ENCODE measurements at places on chromosomes 1 and 21.

- DNase-seq = no peak
Observed at GRCh38 chr1:162498496-162498810, 835 bp downstream of the UHMK1 start.

- no peak for DNase-seq
Observed at GRCh38 chr21:43006874-43007208, 32.5 kb downstream of the PKNOX1 start.

DNA sequence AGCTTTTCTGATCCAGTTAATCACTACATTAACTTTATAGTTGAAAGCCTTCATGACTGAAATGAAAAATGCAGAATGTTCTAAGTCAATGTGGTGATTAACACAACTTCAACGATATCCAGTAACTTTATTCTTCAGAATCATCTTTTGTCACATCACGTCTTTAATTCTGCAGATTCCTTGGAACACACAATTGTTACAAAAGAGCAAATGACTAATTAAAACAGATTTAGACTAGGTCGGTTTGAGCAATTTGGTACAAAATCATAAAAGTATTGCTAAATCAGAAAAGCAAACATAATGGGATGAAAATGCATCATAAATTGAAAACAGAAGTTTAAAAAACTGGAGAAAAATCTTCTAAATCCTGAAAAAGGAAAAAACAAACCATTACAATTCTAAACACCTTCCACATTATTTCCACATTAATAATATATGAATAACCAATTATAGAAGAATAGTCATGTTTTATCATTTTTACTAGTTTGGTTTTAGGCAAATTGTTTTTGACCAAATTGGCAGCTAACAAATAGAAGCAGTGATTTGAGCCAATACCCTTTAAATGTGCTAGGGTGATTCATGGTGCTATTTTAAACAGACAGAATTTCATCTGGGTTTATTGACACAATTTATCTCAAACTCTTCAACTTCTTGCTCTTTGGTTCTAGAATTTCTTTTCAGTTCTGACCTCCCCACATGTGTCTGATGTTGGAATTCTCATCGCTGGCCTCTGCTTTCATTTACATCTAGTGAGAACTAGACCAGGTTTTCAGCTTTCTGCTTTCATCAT is 468.1 kb upstream of the PTBP2 start:
- DNase-seq = no peak

GRCh38 chr1:87937831-87938395 is 609.2 kb downstream of the LMO4 start:
- no peak for DNase-seq

DNA sequence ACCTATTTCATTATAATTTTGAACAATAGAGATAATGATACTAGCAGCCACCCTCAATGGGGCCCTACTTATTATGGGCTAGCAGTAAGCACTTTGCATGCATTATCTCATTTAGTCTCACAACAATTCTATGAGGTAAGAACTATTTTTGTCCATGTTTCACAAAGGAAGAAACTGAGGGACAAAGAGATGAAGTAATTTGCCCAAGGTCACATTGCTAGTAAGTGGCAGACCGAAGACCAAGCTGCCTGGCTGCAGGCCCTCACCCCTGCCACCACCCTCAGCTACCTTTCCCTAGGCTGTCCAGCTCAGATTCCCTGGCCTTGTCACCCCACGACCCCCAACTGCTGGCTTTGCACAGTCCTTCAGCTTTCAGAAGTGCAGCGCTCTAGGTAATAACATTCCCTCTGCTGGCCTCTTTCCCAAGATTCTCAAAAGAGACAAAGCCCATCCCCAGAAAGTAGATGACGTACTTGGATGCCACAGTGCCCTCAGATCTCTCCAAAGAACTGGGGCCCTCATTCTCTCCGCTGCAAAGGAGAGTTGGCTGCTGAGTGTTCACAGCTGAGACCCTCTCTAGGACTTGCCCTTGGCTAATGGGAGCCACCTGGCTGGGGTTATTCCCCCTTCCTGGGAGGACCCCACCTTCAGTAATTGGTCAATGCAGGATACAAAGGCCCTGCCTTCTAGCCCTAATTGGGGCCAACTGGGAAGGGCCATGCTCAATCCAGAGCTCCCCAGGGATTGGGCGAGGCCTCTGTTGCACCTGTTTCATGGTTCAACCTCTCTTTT is 39.5 kb downstream of the IRF2BP2 start:
- no peak for DNase-seq

DNA sequence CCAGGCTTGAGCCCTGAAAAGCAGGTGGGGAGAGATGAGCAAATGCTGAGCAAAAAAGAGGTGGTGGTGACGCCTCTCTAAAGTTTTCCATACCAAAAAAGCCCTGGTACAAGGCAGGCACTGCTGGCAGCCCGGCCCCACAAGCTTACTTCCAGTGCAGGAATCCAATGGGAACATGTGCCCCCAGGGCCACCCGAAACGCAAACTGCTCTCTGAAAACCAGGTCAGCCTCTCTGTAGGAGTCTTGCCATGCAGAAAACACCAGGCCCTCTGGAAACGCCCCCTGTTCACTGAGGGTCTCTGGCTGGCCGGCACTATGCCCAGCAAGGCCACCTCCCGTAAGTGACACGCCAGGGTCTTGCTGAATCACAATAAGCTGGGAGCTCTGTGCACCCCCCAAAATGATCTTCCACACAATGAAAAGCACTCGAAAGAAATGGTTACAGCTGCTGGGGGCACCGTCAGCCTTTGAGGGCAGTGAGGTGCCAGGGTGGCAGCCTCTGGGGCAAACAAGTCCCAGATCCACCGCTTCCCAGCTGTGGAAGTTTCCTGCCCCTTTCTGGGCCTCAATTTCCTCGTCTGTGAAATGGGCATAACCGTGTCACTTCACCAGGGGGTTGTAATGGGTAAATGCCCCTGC is 170.5 kb downstream of the TOMM20 start:
- DNase-seq = no peak

GRCh38 chr1:214514032-214514818 is 37.2 kb downstream of the PTPN14 start:
- no peak for DNase-seq

DNA sequence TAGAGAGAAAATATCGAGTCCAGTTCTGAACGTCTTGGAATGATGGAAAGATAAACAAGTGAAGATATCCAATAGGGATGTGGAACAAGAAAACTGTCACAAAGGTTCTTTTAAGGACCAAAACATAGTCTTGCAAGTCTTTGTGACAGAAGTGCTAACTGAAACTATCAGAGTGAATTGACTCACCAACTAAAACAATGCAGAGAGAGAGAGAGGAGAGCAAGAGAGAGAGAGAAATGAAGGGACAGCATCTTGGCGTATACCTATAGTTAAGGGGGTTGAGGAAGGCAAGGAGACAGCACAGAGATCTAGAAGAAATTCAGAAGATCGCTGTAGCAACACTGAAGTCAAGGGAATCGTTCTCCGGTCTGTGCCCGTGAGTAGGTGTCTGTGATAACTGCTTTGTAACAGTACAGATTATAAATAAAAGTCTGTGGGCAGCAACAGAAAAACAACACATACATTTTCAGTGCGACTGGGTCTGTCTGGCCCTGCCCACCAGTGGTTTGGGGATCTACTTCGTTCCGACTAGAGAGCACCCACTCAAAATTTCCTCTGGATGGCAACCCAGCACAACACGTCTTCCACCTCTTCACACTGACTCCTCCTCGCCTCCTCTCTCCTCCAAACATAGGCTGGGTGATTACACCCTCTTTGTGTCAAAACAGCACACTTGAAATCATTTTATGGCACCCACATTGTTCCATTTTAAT is 4.8 kb upstream of the COA6 start:
- peak; percentile 21 for DNase-seq

GRCh38 chr1:103171041-103171590 is 62.8 kb upstream of the COL11A1 start:
- DNase-seq = no peak

DNA sequence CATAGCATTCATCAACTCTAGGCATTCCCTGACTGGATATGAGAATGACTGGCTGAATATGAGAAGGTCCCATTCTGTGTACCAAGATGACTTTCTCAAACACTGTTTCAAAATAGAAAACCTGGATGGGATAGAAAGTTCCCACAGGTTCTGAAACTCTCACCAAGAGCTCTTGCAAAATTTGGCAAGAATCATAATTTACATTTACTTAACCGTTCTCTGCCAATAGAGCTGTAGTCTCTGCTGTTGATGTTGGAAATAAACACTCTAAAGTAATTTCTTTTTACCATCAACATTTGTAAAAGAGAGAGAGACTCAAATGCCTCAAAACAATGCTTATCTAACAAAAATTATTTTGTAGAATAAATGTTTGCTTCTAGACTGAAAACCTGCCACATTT is 221.1 kb downstream of the LMO4 start:
- no peak for DNase-seq

GRCh38 chr21:37865156-37865555 is 51.1 kb downstream of the KCNJ6 start:
- no peak for DNase-seq

DNA sequence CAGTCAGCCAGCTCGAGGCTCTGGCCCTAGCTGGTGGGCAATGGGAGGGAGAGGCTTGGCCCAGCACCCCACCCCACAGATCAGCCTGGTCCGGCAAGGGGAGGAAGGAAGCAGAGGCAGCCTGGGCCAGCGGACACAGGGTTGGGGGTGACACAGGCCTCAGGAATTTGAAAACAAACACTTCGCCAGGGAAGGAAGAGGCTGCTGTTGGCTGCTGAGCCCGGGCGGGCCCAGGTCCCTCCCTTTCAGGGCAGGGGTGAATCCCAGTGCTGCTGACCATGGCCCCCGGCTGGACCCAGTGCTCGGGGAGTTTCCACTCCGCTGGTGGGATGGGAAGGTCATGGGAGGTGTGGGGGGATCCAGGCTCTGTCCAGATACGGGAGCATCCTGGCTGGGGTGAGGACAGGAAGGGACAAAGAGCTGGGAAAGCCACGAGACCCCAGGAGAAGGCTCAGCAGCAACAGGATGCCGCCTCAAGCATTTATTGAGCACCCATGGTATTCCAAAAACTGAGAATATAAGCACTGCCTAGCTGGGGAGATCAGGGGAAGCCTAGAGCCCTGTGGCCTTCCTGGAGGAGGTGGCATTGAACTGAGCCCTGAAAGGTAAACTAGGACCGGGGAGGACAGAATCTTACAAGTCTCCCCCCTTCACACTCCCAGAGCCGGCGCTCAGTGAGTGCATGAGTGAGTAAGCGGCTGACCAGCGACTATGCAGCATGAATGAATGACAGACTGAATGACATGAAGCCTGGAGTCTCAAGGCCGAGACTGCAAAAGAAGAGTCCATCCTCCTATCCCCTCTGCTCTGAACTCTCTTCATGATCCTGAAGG is 26.2 kb upstream of the EPHA2 start:
- no peak for DNase-seq

GRCh38 chr1:236861560-236862218 is 66.6 kb downstream of the MTR start:
- no peak for DNase-seq

- DNase-seq = no peak
Observed at GRCh38 chr21:41578716-41579115, 70.8 kb upstream of the TMPRSS2 start.

DNA sequence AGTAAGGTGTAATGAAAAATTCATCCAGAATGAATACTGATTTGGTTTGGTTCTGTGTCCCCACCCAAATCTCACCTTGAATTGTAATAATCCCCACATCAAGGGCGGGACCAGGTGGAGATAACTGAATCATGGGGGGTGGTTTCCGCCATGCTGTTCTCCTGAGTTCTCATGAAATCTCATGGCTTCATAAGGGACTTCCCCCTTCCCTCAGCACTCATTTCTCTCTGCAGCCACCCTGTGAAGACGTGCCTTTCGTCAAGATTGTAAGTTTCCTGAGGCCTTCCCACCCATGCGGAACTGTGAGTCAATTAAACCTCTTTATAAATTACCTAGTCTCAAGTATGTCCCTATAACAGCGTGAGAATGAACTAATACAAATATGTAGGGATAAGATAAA is 5.5 kb upstream of the SYNJ1 start:
- DNase-seq = peak; percentile 41

GRCh38 chr1:207744000-207744534 is 7.8 kb upstream of the CD46 start:
- DNase-seq = no peak

DNA sequence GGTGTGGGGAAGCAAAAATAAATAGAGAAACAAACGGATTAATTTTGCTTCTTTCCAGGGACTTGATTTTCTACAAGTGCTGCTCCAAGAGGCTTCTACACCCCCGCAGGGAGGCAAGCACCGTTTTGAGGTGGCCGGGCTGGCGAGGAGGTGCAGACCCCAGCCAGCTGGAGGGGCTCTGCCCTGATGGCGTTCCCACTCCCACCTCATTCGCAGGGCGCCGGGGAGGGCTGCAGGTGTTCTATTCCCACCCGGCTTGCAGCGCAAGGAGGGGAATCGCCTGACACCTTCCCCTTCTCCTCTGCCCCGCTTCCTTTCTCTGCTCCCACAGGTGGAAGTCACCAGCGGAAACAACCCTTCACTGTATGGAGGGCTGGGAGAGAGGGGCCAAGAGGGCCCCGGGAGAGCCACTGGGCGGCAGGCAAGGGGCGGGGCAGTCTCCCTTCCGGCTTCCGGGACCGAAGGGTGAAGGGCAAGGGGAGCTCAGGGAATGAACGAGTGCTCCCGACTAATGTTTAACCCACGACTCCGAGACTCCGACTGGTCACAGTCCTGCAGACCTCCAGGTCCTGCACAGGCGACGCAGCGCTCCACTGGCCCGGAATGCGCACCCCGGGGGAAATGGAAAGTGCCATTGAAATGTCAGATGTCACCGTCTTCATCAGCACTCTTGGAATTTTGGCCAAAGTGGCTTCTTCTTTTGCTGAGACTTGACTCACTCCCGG is 29.1 kb downstream of the TEX35 start:
- DNase-seq = peak; percentile 43

- no peak for DNase-seq
Observed at GRCh38 chr1:116945421-116945820, 35.7 kb downstream of the PTGFRN start.

GRCh38 chr1:26889551-26890466 is at the start of gene GPN2:
Gene GPN2, minus strand, starts transcription at chr1:26890283. Its CDS starts 187 bp downstream, at chr1:26890096.
- DNase-seq = peak; percentile 79

GRCh38 chr1:52158218-52158617 is 16.3 kb downstream of the ZFYVE9 start:
- no peak for DNase-seq

DNA sequence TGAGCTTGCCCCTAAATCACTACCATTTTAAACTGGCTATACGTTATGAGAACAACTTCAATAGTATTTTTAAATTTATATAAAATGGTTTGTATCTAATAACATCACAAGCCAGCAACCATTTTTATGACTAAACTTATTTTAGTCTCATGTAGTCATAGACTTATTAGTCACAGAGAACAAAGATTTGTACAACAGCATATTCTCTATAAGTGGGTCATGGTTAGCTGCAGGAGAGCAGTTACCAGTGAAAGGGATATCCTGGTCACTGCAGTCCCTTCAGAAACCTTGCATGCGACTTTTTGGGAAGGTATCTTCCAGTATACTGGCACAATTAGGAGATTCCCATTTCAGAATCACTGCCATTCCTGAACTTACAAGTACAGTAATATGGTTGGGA is 90.0 kb downstream of the HFM1 start:
- DNase-seq = no peak

All from stimulated activated CD4-positive, alpha-beta T cell treated with anti-CD3 and anti-CD28 coated beads, Interleukin-4, amount 100 ng/mL, for 1 hour (primary cell).